ENCODE measurements at places on chromosomes 2 and 18.

DNA sequence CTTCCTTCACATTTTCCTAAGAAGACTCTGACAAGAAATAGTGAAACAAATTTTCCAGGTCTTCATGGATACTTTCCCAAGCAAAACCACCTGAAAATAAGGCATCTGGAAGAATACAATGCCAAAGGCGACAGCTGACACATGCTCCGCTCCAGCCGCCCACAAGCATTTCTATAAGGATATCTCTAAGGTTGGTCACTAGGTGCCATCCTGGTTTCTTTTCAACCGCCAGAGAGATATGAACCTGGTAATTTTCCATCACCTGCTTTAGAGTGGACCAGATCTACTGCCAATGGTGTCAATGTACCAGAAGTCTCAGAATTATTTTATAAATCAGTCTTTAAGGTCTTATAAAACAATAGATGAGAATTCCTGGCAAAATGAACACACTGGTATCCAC is 97.2 kb downstream of the GAREM1 start:
- DNase-seq, result no peak

- no peak for DNase-seq
These were observed 43.9 kb downstream of the NFATC1 start for GRCh38 chr18:79439628-79440023.

DNA sequence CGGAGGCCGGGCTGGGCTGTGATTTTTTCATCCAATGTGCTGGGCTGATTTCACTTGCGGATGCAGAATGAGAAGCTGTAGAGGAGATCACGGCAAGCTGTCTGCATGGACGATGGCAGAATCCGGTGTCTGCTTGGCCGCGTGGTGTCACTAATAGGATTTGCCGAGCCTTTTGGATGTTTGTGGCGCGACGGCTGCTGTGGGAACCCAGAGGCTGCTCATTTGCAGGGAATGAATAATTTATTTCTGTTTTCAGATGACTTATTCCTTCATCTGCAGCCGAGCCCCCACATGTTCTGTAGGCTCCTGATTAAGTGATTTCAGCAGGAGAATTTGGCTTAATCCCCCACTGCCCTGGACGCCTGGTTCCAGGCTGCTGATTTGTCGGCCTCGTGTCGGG is 62.6 kb downstream of the ODC1 start:
- no peak for DNase-seq

GRCh38 chr18:10771053-10771709 is 245.4 kb downstream of the NAPG start:
- DNase-seq, result no peak

DNA sequence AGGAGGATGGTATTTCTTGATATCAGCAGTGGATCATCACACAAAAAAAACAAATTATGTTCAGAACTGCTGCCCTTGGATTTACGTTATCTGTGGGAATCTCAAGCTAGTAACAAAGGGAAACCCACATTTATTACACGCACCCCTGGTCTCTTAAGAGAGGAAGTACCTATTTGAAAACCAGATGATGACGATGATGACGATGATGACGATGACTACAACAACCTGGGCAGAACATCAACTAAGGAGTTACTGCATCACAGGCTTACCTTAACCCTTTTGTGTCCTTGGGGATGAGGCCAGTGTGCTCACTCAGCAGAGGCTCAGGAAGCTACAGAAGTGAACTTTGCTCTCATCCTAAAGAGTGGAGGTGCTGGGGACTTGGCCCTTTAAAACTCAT is 169.4 kb downstream of the FSHR start:
- DNase-seq, result no peak

- peak; percentile 69 for DNase-seq
These were observed 89.3 kb downstream of the PDE11A start for GRCh38 chr2:177983183-177983788.

DNA sequence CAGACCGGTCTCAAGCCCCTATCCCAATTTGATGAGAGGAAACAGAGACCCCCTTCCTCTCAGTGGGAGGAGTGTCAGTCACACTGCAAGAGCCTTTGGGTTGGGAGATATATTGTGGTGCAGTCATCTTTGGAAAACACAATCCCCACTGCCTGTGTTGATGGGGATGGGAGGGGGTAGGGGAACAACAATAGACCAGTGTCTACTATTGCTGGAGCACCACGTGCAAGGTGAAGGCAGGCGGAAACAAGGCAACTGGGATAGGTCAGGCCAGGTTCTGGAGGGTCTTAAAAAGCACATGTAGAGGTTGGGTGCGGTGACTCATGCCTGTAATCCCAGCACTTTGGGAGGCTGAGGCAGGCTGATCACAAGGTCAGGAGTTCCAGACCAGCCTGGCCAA is 127.9 kb downstream of the ZFP36L2 start:
- no peak for DNase-seq

DNA sequence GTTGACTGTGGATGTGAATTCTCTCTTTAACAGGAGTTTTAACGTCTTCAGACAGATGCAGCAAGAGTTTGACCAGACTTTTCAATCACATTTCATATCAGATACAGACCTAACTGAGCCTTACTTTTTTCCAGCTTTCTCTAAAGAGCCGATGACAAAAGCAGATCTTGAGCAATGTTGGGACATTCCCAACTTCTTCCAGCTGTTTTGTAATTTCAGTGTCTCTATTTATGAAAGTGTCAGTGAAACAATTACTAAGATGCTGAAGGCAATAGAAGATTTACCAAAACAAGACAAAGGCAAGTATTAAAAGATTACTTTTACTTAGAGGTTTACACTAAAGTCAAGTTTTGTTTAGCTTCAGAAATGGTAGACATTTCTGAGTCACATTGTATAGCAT is 30.2 kb upstream of the TYMS start:
- no peak for DNase-seq

- no peak for DNase-seq
These were observed 104.4 kb downstream of the OSBPL1A start for GRCh38 chr18:24293254-24293653.

DNA sequence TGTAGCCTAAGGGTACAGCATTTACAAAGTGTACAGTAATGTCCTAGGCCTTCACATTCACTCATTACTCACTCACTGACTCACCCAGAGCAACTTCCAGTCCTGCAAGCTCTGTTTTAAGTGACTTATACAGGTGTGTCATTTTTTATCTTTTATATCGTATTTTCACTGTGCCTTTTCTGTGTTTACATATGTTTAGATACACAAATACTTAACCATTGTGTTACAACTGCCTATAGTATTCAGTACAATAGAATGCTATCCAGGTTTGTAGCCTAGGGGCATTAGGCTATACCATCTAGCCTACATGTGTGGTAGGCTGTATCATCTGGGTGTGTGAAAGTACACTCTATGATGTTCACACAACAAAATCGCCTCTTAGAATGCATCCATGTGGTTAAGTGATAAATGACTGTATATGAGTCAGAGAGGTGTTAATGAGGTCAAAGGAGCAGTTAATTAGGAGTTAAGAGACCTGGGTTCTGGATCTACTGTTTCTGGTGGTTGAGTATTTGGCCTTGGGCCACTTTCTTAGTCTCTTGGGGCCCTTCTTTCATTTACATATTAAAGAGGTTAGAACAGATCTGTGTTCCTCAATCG is 149.1 kb downstream of the GREB1L start:
- DNase-seq, result peak; percentile 76

- DNase-seq, result no peak
These were observed 30.2 kb upstream of the RIOK3 start for GRCh38 chr18:23422751-23423418.

DNA sequence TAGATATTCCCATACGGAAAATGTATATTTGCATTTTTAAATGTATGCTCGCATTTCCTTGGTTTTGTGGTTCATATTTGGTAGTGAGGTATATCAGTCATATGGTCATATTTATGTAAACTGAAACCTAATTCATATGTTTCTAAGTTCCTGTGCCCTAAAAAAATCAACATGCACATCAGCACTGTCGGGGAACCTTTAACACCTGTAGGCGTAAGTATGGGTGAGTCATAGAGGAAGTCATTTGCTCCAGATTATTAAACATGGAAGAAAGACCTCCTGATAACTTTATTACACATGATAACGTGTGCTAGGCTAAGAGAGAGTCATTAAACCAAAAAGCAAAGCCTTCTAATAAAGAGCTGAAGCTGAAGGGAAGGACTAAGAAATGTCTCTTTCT is 437.7 kb downstream of the NRXN1 start:
- no peak for DNase-seq

DNA sequence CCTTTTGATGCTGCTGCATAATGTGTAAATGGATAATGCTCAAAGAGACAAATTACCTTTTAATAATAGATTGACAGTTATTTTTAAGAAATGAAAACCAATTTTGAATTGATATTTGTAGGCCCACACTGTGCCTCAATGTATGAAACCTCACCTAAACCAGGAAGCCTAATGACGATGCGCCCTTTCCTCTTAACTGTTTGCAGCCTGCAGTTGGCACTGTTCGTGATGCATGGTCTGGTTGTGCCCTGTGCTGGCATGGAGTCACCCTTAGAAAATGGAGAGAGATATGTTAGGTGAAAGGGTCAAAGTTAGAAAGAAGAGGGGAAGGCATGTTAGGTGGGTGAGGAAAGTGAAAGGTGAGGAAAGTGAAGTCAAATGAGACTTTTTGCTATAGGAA is 390.2 kb downstream of the PTPRM start:
- no peak for DNase-seq

DNA sequence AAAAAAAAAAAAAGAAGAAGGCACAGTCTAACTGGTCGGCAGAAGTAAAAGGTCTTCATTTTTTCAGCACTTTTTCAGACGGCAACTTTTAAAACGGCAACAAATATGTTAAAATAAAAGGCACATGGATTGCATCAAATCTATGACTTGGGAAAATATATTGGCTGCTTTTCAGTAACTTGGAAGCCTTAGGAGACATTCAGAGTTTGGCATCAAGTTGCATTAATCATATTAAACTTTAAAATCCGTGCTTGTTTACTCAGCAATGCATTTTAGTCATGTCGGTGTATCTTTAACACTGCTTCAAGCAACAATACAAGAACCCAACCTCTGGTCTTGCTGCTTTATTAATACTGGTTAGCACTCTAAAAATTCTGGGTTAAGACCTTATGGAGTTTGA is 111.1 kb downstream of the MEP1B start:
- no peak for DNase-seq

GRCh38 chr2:127662937-127663565 is 12.3 kb downstream of the LIMS2 start:
- no peak for DNase-seq

DNA sequence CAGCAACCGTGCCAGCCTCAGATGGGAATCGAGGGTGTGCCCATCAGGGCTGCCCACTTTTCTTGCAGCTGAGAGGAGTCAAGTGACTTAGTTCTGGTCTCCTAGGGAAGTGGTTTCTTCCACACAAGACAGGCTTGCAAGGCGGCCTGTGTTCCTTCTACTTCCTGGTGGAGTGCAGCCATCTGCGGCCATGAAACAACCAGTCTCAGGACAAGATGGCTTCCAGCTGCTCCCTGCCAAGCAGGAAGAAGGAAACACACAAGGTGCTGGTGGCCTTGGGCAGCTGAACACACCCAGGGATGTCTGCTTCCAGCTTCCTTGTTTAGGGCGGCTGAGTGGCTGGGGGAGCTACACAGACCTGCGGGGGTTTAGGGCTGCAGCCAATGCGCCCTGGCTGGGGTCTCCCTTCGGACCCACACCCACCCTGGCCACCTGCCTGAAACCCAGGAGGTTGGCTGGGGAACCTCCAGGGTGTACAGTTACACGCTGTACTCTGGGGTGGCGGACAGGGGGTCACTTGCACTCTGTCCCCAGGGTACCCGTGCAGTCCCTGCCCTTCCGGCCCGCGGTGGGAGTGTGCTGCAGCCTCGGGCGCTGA is 34.7 kb downstream of the PTPN18 start:
- DNase-seq, result no peak

DNA sequence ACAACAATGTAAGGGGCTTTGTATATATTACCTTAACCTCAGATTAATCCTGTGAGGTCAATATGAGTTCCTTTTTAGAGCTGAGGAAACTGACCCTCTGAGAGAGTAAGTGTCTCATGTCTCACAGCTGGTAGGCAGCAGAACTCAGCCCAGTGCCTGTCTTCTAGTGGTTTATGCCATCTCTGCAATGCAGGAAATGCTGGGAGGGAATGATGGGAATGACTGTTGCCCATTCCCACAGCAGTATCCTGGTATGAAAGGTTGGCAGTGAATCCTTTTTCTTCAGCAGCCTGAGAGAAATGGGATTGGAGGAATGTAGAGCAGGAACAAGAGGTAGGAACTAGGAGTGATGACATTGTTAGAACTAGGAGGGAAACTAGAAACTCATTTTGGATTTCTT is 6.0 kb downstream of the MRPL30 start:
- DNase-seq, result no peak

- DNase-seq, result no peak
These were observed 3.0 kb upstream of the CEP68 start for GRCh38 chr2:65053199-65053598.

- DNase-seq, result no peak
These were observed 99.6 kb upstream of the CERS6 start for GRCh38 chr2:168356477-168356835.

GRCh38 chr18:79506191-79507075 is 110.7 kb downstream of the NFATC1 start:
- DNase-seq, result no peak

GRCh38 chr18:79508565-79509535 is 113.1 kb downstream of the NFATC1 start:
- DNase-seq, result no peak

DNA sequence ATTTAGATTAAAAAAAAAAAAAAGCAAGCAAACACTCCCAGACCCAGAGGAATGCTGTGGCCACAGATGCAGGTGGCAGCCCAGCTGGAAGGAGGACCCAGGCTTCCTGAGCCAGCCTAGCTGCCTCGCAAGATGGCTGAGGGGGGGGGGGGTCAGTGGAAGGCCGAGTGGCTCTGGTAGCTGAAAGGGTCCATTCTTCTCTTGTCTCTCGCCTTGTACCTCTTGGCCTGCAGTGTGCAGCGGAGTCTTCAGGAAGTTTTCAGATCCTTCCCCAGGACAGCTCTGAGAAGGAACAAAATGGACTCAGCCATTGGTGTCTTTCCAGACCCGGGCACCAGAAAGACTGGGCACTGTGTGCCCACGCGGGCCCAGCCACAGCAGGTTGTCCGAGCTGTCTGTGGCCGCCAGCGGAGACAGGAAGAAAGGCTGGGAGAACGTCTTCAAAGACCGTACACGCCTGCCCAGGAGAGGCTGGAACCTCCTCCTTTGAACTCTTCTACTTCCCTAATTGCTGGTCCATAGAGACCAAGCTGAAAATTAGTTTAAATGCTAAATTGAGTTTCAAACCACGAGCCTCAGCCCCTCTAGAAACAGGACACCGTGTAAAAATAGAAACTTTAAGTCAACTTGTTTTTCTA is 21.3 kb downstream of the APCDD1 start:
- no peak for DNase-seq

DNA sequence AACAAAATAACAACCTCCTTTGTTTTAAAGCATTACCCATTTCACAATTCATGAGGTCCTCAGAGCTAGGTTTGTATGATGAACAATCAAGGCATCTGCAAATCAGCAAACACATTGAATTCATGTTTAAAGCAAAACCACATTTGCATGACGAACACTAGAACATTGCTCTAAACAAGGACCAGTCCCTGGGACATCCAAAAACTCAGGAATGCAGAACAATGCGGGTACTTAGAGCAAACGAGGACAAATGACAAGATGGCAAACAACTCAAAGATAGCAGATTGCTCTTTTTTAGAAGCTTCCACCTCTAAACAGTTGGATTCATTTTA is 45.7 kb upstream of the RALBP1 start:
- no peak for DNase-seq

Measured in NCI-H2081 (cell line).